Bronchial epithelial cell (primary cell): ENCODE measurements at places on chromosomes 4 and X. TPM values are rescaled to one million over a fixed set of nuclear protein-coding genes. Genes with fewer than 3 reads are reported as not detected.

The FGB gene
- not detected in 2 replicates for total RNA-seq

The AFF1 gene
- total RNA-seq = 9.2 and 11.9 TPM in 2 replicates

The CXCL13 gene
- total RNA-seq = not detected in 2 replicates

The SLC35A2 gene
- total RNA-seq = 19.3 and 21.9 TPM in 2 replicates

The BEX5 gene
- 1.3 and 1.4 TPM in 2 replicates for total RNA-seq

The PITX2 gene
- total RNA-seq = 0.26 TPM in 1 of 2 replicates, not detected in the other

The PPP2R2C gene
- 1.1 and 3.1 TPM in 2 replicates for total RNA-seq

The CHRDL1 gene
- not detected in 2 replicates for total RNA-seq

The RAB9B gene
- total RNA-seq = not detected in 2 replicates

The HHIP gene
- total RNA-seq = not detected in 2 replicates

The TMSB15B gene
- 0.77 and 1.1 TPM in 2 replicates for total RNA-seq

The TMEM150C gene
- total RNA-seq = under 0.01 and 0.13 TPM in 2 replicates

DNA sequence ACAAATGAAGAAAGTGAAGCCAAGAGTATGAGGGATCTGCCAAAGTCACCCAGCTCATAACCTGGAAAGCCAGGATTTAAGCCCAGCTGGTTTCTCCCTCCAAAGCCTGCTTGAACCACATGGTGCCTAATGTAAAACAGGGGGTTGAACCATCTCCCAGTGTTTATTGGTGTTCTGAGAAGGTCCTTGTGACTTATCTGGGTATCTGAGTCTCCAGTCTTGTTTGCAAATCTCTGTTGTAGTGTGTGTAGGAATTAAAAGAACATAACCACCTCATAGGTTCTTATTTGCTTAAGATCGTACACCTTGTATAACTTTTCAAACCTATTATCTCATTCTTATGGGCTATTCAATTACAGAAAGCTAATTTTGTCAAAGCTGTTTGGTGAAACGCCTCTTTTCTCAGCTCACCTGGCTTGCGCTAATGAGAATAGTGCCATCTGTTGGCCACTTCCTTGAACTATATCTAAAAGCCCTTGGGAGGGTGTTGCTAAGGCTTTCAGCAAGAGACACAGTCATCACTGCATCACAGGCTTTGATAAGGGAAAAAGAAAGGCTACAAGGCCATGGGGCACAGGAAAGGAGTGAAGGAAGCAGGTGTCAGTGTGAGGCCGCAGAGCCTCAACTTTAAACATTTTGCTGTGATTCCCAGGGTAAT is 34.0 kb downstream of the ETDB start:
- DNase-seq = peak; percentile 82

DNA sequence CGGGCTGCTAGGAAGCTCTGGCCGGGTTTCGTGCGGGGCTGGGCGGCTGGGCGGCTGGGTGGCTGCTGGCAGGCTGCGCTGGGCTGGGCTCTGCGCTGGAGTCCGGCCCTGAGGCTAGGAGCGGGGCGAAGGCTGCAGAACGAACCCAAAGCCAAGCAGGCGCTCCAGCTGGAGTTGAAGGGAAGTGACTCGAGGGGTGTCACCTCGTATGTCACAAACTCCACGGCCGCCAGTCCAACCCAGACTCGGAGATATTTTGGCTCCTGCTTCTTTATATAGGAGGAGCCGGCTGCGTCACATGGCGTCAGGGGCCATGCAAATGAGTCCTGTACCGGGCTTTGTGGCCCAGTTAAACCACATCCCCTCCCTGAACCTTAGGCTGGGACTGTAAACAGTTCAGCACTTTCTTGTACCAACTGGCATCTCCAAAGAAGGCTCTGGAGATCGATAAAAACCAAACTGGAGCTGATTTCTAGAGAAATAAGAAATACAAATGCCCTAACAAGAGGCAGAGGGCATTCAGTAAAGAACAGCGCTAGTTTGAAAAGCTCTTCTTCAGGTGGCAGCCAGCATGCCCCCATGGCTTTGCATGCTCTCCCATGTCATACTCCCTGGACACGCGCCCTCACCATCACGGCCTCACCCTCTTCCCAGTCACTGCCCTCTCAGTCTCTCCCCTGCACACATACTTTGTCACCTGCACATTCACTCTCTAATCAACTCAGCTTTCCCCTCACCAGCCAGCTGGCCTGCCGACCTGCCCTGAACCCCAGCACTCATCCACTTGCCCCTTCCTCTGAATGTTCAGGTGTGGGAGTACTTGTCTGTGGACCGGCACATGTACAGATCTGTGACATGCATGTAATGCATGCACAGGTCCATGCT is 58.5 kb downstream of the TSC22D3 start:
- peak; percentile 49 for DNase-seq

DNA sequence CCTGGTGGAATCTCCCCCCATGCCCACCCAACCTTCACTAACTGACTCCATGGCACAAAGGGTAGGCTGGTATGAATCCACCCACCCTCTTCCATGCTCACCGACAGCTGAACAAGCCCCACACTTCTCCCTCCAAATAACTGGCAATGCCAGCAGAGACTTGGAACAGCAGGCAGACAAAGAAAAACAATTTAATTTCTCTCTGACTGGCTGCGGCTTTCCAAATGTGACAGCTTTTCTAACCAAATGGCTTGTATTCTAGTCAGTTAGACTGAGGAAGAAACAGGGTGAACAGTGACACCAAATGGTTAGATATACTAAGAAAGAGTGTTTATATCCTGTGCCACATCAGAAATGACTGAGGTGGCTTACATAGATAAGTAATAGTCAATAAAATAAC is 199.3 kb upstream of the ADAMTS3 start:
- no peak for DNase-seq

DNA sequence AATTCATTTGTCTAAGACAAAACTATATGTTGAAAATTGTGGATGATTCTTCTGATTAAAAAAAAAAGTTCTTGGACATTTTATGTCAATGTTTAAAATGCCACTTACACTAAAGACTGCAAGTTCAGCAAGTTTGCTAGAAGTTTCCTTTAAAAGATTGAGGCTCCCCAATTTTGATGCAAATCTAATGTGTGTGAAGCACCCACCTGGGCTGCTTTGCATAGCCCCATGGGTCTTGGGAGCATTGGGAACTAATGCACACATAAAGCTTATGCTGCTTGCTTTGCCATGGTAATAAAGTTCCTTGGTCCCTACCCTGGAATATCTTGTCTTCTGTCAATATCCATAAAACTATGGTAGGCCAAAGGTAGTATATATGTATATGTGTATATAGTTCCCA is 725.9 kb upstream of the GRID2 start:
- no peak for DNase-seq

DNA sequence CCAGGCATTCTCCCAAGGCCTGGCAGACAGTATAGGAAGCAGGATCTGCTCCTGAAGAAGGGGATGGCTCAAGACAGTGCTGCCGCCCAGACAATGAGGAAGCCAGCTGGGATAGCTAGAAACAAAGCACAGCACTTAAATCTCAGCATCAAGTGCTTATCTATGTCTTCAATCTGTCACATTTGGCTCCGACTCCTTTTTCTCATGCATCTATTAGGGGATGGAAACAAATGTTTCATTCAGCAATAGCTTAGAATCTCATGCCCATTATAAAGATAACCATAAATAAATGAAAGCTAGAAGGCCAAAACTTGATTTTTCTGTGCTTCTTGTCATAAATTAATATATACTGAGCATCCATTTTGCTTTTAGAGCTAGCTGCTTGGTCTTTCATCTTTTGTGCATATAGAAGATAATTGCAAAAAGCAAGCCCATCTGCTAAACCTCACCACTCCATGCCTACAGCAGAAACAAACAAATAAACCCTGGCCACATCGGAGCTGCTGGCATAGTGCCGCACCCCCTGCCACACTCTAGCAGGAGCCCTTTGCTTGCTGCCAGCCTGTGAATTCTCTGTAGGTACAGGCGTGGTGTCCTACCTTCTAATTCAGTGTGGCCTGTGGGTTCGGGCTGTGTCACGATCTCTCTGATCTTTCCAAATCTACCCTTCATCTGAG is 75.9 kb downstream of the AASDH start:
- DNase-seq = no peak

DNA sequence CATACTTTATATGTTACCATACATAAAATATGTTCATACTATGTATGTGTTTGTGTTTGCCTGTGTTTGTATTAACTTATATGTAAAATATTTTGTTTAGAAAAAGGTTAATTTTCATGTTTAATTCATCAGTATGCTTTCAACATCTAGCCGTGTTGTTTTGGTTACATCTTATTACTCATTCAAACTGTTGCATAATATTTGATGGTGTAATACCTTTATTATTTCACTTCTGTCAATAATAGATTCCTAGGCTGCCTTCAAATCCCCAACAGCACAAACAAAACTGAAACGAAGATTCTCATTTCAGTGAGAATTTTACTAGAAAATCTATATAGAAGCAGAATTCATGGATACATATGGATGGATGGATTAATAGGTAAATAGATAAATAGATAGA is 462.3 kb upstream of the ADGRL3 start:
- peak; percentile 74 for DNase-seq

DNA sequence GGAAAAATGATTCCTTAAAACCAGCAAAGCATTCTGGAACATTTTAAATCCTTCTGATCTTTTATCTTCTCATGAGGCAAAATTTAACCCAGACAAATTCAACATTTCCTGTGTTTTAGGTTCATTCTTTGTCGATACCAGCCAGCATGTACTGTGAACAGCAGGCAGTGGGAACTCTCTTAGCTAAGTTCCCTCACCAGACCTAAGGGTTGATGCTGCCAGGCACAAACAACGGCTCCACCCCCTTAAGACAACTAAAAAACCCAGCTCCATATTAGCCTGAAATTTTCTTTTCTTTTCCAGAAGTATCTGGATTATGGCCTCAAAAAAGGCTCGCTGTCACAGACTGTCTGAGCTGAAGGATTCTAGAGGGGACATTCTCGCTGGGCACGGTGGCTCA is 2.4 kb upstream of the RBM47 start:
- DNase-seq = no peak

GRCh38 chr4:155529716-155530115 is 136.9 kb upstream of the GUCY1A1 start:
- no peak for DNase-seq

DNA sequence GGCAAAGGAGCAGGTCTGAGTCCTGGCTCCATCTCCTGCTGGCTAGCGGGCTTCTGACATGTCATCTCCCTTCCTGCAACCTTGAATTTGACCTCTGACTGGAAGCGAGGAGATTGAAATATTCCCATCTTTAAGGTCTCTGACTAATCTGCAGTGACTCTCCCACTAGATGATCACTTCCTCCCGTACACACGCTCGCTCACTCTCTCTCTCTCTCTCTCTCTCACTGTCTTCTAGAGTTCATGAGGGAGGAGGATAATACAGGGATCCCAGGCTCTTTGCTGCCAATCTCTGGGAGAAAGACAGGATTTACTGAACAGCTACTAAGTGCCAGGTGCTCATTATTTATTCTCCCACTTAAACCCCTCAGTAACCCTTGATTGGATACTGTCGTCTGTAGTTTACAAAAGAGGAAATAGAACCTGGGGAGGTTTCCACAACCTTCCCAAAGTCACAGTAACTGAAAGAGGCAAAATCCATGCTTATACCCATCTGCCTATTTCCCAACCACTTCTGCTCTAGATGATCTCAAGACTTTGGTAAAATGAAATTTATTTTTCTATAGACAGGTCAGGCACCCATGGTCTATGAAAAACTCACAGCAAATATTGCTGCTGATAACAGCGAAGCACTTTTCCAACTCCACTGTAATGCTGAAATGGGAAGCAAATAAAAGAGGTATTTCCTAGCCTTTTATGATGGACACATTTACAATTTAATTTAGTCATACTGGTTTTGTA is 193.5 kb upstream of the C1QTNF7 start:
- peak; percentile 67 for DNase-seq

- DNase-seq = no peak
These were observed 38.2 kb upstream of the CLCN4 start for GRCh38 chrX:10118530-10118929.

GRCh38 chr4:15186806-15187205 is 184.5 kb downstream of the CPEB2 start:
- DNase-seq = no peak

GRCh38 chr4:150244600-150244999 is 166.4 kb downstream of the DCLK2 start:
- peak; percentile 24 for DNase-seq
